ENCODE measurements at places on chromosomes 16 and 17.

GRCh38 chr17:72922219-72922618, 170.3 kb downstream of the SLC39A11 start:
- DNase-seq = no peak

DNA sequence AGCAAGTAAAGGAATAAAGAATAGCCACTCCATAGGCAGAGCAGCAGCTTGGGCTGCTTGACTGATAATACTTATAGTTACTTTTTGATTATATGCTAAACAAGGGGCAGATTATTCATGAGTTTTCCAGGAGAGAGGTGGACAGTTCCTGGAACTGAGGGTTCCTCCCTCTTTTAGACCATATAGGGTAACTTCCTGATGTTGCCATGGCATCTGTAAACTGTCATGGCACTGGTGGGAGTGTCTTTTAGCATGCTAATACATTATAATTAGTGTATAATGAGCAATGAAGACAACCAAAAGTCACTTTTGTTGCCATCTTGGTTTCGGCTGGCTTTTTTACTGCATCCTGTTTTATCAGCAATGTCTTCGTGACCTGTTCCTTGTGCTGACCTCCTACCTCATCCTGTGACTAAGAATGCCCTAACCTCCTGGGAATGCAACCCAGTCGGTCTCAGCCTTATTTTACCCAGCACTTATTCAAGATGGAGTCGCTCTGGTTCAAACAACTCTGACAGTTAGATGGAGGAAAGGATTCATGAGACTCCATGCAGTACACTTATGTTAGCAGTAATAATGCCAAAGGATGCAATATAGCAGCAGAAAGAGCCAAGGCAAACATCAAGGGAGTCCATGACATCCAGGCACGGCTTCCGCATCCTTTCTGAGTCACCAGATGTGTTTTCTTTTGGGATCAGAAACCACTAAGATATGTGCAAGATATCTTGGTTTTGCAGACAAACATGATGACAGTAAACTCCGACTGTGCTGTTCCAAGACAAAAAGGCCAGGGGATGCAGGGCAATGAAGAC, 55.8 kb upstream of the B4GALNT2 start:
- no peak for DNase-seq

DNA sequence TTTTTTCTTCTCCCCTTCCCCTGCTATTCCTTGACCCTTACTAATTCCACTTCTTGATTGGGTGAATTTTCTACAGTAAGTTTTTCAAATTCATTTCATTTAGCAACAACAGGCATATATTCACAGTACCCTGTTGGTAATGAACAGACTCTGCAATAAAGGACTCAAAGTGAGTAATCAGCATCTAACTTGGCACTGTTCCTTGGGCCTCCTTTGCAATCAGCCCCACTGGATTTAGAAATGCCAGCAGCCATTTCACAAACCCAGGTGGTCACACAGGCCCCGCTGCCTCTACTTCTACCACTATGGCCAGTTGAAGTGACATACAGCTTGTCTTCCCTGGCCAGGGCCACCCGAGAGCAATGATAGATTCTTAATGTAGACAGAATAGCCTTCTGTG, 113.8 kb downstream of the CYB561 start:
- DNase-seq = no peak

GRCh38 chr16:65070831-65071432, 50.9 kb downstream of the CDH11 start:
- DNase-seq = no peak

- no peak for DNase-seq
Observed at GRCh38 chr16:3046641-3047386, 453 bp downstream of the MMP25 start.

DNA sequence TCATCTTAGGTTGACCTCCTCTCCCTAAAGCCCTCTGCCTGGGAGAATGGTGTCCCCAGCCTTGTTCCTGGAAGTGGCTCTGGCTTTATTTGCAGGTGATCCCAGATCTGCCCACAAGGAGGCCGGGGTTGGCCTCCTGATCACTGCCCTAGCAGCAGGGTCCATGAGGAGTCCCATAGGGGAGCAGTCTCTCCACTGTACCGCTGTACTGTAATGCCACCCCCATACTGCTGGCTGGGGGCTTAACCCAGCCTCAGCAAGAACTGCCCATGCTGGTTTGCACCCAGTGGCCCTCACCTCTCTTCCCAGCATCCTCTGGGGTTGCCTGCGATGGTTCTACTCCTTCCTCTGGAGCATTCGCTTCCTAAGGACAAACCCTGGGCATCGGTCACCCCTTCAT, 39.1 kb downstream of the PSME3IP1 start:
- no peak for DNase-seq

DNA sequence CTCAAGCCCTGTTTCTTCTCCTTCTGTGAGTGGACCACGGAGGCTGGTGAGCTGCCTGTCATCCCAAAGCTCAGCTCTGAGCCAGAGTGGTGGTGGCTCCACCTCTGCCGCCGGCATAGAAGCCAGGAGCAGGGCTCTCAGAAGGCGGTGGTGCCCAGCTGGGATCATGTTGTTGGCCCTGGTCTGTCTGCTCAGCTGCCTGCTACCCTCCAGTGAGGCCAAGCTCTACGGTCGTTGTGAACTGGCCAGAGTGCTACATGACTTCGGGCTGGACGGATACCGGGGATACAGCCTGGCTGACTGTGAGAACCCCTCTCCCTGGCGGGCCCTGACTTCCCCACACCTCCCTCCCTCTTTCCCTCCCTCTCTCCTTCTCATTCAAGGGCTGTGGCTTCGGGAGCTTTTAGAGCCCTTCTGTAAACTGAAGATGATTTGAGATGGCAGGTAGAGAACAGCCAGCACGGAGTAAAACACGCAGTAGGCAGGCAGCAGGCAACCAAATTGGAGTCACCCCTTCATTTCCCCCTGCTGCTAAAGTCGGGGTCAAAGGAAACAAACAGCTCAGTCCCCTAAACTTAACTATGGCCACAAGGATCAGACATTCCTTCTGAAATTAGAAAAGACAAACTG, 3.9 kb downstream of the SPACA3 start:
- DNase-seq = no peak

DNA sequence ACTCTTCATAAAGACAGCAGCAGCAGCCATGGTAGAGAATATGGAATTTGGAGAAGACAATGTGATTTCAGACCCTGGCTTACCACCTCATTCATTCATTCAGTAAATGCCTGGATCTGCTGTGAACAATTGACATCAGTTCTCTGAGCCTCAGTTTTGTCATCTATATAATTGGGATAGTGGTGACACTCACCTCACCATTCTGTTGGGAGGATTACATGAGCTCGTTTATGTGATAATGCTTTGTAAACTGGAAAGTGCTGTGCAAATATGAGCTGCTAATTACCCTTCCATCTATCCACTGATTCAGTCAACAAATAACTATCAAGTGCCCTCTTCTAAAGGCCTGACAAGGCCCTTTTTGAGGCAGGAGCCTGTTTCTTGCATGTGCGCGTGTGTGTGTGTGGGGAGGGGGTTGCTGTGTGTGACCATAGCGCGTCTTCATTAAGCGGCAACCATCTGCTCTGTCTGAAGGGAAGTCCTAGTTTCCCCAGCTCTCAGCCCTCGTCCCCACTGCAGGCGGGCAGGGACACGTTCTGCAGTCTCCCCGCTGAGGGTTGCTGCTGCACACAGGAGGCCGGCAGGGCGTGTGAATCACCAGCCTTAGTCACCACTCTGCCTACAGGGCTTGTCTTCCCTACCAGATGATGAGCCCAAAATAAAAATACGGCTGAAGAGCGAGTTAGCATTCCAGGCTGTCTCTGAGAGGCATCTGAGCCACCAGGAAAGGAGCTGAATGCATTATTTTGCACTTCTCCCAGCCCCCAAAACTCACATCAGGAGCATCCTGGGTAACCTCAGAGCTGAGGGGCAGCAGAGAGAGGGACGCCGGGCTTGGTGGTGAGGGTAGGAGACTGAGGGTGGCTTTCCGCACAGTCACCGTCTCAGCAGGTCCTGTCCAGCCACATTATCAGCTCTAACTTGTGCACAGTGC, 19.9 kb downstream of the ARL4D start:
- DNase-seq = peak; percentile 72

DNA sequence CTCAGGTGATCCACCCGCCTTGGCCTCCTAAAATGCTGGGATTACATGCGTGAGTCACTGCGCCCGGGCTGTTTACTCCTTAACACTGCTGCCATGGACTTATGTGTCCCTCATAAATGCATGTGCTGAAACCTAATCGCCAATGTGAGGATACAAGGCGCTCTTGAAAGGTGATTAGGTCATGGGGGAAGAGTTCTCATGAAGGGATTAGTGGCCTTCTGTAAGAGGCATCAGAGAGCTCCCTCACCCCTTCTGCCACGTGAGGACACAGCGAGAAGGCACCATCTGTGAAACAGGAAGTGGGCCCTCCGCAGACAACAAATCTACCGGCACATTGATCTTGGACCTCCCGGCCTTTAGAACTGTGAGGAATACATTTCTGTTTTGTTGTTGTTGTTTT, 19.1 kb downstream of the ITPRIPL2 start:
- no peak for DNase-seq

- DNase-seq = no peak
Observed at GRCh38 chr16:12750554-12750918, 53.2 kb downstream of the CPPED1 start.

DNA sequence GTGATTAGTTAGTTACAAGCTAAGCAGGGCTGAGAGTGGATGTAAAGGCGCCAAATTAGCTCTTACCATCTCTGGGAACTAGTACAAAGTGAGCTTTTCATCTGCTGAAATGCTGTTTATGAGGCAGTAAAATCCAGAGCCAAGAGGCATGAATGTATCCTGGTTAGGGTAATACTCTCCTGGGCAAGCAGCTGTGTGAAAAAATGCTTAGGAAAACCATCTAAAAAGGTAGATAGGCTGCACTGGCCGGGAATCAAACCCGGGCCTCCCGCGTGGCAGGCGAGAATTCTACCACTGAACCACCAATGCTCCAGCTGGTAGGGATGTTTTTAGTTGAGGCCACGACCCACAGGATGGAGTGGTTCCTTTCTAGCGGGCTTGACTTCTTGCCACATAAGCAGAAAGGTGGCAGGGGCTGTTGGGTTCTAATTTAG, 23.0 kb downstream of the VAC14 start:
- no peak for DNase-seq

DNA sequence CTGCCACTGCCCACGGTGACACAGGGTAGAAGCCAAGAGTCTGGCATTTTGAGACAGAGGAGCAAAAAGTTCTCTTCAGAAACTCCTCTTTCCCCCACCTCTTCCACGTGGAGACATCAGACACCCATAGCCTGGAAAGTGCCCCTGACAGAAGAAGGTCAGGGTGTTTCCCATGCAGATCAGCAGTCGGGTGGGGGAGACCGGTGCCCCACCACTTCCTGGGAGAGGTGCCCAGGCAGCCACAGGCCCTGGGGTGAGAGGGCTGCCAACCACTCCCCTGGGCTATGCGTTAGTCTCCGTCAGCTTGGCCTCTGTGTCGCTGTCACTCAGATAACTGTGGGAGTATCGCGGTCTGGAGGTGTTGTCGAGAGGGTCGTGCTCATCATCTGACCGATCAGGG, 31.5 kb downstream of the PIPOX start:
- no peak for DNase-seq

DNA sequence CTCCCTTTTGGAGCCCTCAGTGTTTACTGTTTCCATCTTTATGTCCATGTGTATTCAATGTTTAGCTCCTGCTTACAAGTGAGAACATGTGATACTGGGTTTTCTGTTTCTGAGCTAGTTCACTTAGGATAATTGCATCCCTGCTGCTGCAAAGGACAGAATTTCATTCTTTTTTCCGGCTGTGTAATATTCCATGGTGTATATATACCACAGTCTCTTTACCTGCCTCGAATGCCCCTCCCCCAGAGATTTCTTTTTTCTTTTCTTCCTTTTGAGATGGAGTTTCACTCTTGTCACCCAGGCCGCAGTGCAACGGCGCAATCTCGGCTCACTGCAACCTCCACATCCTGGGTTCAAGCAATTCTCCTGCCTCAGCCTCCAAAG, 60.9 kb downstream of the RMI2 start:
- no peak for DNase-seq

- no peak for DNase-seq
Observed at GRCh38 chr17:47607481-47607880, 42.2 kb upstream of the KPNB1 start.

GRCh38 chr17:32239456-32239855, 26.2 kb upstream of the RHBDL3 start:
- no peak for DNase-seq

DNA sequence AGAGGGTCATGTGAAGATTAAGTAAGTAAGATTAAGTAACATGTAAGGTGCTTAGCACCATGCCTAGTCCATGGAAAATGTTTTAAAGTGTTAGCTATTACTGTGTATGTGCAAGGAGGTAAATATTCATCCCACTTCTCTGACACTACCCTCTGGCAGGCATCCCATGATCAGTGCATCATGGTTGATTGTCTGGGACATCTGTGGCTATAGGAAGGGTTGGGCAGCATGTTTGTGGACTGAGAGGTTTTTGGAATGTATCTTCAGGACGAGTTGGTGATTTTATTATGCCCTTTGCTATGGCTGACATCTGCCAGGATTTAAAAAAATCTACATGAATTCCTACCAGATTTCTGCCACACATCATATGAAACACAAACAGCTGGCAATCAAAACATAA, 6.5 kb upstream of the TAOK1 start:
- DNase-seq = no peak

GRCh38 chr16:7382521-7382920, 49.9 kb downstream of the RBFOX1 start:
- DNase-seq = no peak

- no peak for DNase-seq
Observed at GRCh38 chr17:55444471-55445441, 23.1 kb upstream of the MMD start.

DNA sequence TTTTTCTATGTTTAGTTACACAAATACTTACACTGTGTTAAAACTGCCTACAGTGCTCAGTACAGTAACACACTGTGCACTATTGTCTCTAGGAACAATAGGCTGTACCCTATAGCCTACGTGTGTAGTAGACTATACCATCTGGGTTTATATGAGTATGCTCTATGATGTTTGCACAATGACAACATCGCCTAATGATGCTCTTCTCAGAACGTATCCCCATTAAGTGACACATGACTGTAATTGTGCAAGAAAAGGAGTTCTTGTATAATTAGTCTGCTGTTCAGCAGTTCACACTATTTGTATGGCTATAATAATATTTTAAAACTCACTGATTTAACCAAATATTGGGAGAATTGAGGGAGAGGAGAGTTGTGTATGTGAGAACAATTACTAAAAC, 173.7 kb downstream of the TRIM37 start:
- peak; percentile 63 for DNase-seq

DNA sequence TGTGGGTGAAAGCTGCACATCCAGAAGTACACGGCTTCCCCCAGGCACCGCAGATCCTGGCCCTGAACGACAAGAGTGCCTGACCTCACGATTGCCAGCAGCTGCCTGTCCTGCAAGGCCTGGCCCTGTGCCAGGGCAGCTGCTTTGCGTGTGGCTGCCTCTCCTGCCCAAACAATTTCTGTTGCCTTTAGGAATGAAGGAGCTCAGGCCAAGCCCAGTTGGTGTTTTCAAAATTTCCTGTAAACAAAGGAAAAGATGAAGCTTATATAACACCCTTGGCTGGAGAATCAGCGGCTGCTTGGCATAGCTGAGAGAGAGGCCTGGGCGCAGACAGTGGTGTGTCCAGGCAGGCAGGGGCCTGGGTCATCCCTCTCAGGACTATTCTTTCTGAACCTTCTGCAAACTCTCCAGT, 11.7 kb upstream of the SLC47A2 start:
- peak; percentile 88 for DNase-seq

GRCh38 chr16:2487903-2488531, 13.1 kb downstream of the TBC1D24 start:
- no peak for DNase-seq

- DNase-seq = peak; percentile 79
Observed at GRCh38 chr16:81636298-81636993, 142.6 kb upstream of the PLCG2 start.

GRCh38 chr17:16363749-16364536, 10.7 kb upstream of the CENPV start:
- peak; percentile 73 for DNase-seq

Measured in NCI-H146 (cell line).